ENCODE measurements at places on chromosomes 4 and X.

DNA sequence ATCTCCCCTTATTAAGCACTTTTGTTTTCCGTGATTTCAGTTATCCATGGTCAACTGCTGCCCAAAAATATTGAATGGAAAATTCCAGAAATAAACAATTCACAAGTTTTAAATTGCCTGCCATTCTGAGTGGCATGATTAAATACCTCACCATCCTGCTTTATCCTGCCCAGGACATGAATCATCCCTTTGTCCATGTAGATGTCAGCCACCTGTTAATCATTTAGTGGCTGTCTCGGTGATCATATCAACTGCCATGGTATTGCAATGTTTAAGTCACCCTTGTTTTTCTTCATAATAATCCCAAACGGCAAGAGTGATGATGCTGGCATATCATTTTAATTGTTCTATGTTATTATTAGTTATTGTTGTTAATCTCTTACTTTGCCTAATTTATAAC is 79.8 kb upstream of the LHFPL1 start:
- DNase-seq = no peak

GRCh38 chrX:113818346-113818745 is 765.5 kb upstream of the HTR2C start:
- no peak for DNase-seq

GRCh38 chr4:40583850-40584439 is 45.7 kb downstream of the RBM47 start:
- DNase-seq = no peak

DNA sequence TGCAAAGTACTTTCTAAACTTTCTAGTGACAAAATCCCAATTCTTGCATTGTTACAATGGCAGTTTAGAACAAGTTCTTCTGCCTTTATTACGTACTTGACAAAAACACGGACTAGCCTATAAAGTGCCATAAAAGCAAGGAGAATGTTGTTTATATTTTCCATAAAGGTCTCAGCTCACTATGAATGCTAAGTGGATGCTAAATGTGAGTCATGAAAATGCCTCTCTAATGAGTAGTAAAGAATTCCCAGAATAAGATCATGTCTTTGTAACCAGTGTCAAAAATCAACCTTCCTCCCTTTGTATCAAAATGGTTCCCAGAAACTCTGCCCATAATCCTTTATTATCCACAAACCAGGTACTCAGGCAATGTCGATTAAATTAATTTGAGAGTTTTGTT is 539.8 kb upstream of the SLIT2 start:
- no peak for DNase-seq

DNA sequence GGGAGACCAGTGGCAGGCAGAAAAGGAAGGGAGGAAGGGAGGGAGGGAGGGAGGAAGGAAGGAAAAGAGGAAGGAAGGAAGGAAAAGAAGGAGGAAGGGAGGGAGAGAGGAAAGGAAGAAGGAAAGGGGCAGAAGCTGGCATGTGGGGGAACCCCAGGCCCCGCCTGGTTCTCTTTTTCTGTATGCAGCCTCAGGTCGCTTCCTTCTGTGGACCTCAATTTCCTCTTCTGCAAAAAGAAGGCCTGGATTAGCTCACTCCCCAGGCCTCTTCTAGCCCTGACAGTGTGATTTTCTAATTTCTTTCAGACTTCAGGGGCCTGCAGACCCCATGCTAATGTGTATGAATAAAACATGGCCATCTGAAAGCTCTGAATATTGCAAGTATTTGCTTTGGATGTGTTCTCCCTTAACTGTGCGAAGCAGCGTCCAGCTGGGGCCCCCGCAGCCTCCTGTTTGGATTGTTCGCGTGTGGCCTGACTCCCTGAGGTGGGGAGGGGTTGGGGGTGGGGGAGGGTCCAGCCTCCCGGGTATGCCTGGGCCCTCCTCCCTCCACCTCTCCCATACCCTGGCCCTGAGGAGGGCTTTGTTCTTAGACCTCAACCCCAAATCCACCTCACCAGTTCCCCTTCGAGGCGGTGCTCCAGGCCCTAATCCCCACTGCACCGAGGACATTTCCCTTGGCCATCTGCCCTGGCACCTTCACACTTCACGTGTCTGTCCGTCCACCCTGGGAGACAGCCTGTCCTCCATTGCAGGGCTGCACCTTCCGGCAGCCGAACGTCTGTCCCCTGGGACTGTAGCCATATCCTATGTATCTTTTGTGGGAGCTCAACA is 199.9 kb upstream of the ATP6AP2 start:
- DNase-seq = no peak

- DNase-seq = no peak
These were observed 37.3 kb downstream of the SLIT2 start for GRCh38 chr4:20288846-20289512.

DNA sequence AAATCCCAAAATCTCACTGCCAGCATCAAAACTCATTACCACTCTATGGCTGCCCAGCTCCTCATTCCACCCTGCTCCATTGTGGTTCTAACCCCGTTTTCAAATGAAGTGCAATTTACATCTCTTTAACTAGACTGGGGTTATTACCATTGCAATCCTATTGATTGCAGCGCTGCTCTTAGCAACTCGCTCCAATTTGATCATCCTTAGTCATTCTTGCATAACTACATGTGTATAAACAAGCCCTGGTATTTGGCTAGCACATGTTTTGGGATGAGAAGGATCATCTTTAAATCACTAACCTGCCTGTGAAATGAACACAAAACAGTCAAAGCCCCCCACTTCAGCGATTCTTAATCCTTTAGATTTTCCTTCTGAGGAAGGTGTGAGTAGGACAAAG is 340.1 kb upstream of the PPARGC1A start:
- no peak for DNase-seq

DNA sequence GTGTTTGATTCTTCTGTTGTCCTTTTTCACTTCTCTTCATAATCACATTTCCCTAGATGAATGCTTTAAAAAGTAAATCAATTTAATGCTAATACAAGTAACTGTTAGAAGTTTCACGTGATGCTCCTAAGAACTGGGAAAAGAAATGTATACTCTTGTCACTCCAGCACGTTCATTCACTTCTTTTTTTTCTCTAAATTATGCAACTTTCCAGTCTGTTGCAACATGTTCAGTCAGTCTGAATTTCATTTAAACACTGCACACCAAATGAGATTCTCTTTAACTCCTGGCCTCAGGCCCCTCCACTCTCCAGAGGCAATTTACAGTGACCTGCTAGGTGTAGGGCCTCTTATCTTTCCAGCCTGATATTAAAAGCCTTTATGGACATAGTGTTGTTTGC is 321.9 kb downstream of the HS3ST1 start:
- no peak for DNase-seq

DNA sequence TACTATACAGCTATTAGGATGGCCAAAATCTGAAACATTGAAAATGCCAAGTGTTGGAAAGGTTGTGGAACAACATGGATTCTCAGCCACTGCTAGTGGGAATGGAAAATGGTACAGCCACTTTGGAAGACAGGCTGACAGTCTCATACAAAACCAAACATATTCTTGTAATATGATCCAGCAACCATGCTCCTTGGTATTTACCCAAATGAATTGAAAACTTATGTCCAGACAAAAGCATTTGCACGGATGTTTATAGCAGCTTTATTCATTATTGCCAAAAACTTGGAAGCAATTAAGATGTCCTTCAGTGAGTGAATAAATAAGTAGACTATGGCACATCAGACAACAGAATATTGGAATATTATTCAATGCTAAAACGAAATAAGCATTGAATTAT is 105.8 kb upstream of the DCLK2 start:
- DNase-seq = no peak

- no peak for DNase-seq
These were observed 374.3 kb downstream of the IQCM start for GRCh38 chr4:149441338-149441737.

- DNase-seq = no peak
These were observed 92.9 kb upstream of the GPRIN3 start for GRCh38 chr4:89400287-89401035.

- no peak for DNase-seq
These were observed at the start of gene EGF for GRCh38 chr4:109912706-109913595. Gene EGF (plus strand): TSS chr4:109912883. CDS start chr4:109913336, 453 bp downstream.

DNA sequence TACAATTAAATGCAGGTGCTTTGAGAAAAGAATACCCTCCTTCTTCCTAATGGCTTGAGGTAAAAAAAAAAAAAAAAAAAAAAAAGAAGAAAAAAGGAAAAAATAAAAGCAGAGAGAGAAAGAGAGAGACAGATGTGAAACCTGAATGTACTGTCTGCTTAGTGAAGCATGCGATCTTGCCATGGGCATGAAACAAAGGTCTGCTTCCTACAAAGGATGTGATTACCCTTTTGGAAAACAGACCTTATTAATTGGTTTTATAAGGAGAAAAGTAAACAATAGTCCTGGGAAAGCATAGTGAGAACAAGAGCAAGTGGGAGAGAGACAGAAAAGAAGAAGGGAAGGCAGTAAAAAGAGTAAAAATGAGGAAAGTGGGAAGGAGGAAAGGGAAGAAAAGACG is 526.1 kb upstream of the PABPC4L start:
- DNase-seq = no peak

DNA sequence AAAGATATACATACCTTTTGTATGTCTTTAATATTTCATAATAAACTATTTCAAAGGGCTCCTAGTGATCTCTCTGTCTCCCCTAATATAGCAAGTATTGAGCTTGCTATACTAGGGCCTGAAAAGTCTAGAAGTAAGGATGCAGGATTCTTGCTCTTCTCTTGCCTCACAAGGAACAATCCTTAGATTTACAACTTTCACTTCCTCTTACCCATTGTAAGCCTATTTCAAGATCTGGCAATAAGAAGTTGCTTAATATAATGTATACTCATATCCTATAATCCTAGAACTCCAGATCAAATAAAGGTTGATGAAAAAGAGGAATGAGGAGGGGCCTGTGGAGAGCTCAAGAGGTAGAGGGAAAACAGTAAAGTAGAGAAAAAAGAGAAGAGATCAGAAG is 40.8 kb upstream of the CHRDL1 start:
- no peak for DNase-seq

DNA sequence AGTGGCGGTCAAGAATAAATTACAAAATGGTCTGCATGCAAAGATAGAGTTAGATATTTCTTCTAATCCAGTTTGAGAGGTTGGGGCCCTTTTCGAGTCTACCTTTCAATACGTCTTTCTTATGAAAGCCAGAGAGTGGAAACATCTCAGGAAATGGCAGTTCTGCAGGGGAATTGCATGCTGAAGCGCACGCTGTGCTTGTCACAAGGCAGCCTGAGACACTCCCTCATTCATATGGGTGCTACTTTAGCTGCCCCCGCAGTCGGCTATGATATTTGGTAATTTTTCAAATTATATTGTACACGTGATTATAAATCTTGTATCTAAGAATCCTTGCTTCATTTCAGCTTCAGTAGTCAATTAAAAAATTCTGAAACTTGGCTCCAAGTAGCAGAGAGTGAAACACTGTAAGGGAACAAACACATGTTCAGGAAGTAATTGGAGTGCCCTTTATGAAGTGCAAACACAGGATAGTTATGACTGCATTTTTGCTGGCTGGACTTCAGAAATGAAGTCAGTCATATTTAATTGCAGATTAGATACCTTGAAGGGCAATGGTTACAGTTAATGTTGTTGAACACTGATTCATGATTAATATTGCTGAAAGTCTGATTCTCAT is 145.5 kb upstream of the NAP1L5 start:
- no peak for DNase-seq

DNA sequence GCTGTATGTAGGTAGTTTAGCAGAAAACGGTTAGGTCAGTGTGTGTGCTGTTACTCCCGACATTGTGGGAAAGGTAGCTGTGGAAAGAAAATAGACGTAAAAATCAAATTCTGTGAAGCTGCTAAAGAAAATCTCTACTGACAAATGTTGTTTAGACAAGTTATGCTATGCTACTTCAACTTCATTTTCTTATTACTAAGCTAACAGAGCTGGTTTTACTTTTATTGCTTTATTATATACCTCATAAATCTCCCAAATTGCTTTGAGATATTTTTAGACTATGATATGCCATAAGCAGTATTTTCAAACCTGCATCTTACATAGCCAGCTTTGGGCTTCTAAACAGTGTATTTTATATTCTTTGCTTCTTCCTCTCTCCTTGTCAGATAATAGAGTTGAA is 108.2 kb upstream of the PACRGL start:
- DNase-seq = no peak

- DNase-seq = no peak
These were observed 532.9 kb upstream of the FTHL17 start for GRCh38 chrX:31604629-31605221.

GRCh38 chrX:118528071-118528737 is 32.6 kb downstream of the DOCK11 start:
- peak; percentile 50 for DNase-seq

DNA sequence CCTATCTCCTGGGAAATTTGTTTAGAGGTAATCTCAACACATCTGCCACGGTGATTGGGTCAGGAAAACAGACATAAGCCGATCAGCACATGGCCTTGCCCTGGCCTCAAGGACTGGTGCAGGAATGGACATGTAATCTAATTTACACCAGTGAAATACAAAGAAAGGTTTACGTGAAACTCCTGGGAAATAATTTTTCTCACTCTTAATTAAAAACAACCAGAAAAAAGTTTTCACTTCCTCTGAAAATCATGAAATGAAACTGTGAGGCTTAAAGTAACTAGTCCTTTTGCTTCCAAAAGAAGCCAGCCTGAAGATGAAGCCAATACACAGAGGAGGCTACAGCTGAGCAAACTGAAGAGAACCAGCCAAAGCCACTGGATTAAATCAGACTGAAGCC is 154.1 kb upstream of the FAM241A start:
- DNase-seq = no peak

Measured in stimulated activated naive CD8-positive, alpha-beta T cell treated with anti-CD3 and anti-CD28 coated beads, Interleukin-15, Interleukin-2, amounts not matched to agents 100 U/mL and 50 U/mL, for 24 hours (primary cell).